SJSA1 (cell line): ENCODE measurements at places on chromosomes 4 and X.

DNA sequence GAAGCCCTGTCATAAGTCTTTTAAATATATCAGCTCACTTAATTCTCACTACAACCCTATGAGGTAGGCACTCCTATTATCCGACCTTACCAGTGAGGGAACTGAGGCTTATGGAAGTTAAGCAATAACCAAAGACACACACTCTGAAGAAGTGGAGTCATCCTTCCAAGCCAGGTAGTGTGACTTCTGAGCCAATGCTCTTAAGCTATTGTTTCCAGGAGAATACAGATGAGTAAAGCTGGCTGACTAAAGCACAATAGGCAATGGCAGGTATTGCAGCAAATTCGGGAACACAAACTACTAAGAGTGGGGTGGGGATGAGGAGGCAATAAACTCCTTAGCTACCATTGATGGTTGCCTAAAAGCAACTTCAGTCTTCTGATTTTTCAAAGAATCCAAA lies 81.8 kb upstream of the KIT start:
- DNase-seq = no peak

GRCh38 chr4:87559090-87559837 lies 30.1 kb upstream of the SPARCL1 start:
- DNase-seq = no peak

- no peak for DNase-seq
These were observed 198.4 kb downstream of the PALLD start for GRCh38 chr4:168695288-168695687.

DNA sequence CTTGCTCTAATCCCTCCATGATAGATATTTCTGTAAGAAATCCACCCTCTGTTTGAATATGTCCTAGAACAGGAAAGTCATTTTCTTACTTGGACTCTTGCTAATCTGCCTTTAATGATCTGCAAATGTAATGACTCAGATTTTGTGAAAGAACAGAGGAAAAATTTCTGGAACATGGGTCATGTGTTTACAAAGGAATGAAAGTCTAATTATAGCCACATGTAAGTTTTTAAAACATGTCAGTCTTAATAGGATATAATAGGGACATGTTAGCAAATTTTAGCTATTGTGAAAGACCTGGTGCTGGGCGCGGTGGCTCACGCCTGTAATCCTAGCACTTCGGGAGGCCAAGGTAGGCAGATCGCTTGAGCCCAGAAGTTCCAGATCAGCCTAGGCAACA lies 47.6 kb downstream of the GRK4 start:
- DNase-seq = no peak

DNA sequence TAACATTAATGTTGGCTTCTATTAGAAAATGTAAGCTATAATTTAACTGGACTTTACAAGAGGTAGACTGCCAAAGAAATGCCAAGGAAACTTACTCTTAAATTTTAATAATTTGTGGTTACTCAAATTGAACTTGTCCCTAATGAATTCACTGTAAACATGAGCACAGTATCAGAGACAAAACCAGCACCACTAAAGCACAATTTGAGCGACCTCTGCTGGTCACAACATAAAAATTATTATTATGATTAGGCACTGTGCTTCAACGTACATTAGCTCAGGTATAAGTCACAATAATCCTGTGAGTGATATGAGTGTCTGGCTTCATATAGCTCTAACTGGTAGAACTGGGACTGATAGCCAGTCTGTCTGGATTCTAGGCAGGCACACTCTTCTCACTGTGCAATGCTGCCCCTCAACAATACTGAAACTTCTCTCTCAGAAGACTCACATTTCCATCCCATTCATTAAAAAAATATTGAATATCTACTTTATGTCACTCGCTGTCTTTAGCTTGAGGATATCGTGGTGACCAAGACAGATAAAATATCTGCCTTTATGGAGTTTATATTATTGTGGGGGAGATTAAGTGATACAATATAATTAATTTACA lies 8.0 kb downstream of the NUDT6 start:
- peak; percentile 62 for DNase-seq

GRCh38 chrX:101564651-101565050 lies 14.3 kb downstream of the ARMCX1 start:
- no peak for DNase-seq

DNA sequence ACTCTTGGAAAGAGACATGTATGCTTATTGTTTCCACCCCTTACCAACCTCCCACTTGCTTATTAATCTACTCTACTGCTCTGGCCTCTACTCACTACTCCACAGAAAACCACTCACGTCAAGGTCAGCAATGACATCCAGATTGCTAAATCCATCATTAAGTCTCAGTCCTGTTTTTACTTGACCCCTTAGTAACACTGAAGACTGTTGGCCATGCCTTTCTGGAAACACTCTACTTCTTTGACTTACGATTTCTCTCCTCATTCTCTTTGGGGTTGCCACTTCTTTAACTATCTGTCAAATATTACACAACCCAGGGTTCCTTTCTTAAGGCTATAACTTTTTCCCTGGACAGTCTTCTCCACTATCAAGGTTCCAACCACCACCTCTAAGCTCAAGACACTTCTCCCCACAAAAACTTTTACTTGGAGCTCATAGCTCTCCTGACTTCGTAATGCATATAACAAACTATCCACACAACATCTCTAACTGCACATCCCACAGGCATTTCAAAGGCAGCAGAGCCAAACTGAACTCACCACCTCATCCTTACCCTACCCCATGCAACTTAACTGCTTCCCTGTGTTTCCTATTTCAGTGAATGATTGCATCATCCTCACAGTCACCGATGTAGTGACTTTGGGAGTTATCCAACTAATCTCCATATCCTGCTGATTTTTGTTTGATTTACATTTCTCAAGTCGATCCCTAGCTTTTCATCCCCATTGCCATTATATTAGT lies 15.8 kb upstream of the MAGEA4 start:
- DNase-seq = no peak

- DNase-seq = no peak
These were observed 344.1 kb downstream of the PCDH10 start for GRCh38 chr4:133493241-133493640.

DNA sequence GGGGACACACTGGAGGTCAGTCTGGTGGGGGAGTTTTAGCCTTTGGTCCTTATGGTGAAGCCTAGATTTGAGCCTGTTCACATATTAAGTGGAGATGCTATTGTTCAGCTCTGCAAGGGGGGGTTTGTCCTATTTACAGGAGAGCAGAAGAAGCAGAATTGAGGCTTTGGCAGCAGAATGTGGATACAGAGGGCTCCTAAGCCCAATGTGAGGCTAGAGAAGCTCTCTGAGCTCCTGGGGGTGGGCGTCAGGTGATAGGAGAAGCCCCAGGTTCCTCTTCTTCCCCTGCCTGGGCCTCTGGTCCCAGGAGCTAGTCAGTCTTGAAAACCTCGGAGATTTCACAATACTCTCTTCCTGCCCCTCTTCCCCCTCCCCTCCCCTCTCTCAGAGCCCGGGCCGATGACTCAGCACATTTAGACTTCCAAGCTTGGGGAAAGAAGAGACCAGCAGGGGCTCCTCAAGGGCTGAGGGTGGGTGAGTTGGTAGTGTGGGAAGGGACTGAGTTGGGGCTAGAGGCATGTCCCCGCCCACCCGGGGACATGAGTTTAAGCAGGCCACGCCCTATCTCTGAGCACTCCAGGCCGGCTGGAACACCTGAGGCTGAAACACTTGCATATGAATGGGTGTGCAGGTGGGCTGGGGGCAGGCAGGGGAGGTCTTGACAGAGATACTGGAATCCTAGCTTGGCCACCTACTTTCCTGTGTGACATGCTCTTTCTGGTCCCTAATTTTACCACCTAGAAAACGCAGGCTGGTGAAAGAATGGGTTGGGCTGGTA lies 3.4 kb downstream of the TFE3 start:
- peak; percentile 88 for DNase-seq

- DNase-seq = no peak
These were observed 56.4 kb upstream of the NWD2 start for GRCh38 chr4:37188100-37188499.

GRCh38 chr4:31411565-31411964 lies 691.4 kb downstream of the PCDH7 start:
- DNase-seq = no peak

- DNase-seq = no peak
These were observed 2.9 kb downstream of the ASMTL start for GRCh38 chrX:1449823-1450149.
